ENCODE measurements at places on chromosomes 4 and X. TPM values are rescaled to one million over a fixed set of nuclear protein-coding genes. Genes with fewer than 3 reads are reported as not detected.

Gene VCX3A
- not detected for polyA plus RNA-seq

- no peak for DNase-seq
Measured at GRCh38 chrX:716136-716535, 85.5 kb downstream of the SHOX start.

DNA sequence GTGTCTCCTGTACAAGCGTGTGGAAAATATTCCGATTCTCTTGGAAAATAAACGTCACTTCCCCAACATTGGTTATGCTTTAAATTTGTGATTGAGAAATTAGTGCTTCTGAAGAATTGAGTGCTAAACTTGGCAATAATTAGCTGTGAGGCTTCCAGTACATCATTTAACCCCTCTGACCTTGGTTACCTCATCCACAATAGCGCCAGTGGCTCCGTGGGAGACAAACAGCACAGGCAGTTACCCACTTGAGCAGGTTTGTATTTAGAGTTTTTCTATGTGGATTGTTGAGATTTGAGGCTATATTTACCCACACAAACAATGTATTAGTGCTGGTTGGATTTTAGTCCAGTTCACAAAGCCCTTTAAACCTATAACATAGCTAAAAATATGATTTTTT lies 476.5 kb downstream of the NKX6-1 start:
- DNase-seq: no peak

- DNase-seq: no peak
Measured at GRCh38 chr4:89299153-89299791, 8.3 kb downstream of the GPRIN3 start.

DNA sequence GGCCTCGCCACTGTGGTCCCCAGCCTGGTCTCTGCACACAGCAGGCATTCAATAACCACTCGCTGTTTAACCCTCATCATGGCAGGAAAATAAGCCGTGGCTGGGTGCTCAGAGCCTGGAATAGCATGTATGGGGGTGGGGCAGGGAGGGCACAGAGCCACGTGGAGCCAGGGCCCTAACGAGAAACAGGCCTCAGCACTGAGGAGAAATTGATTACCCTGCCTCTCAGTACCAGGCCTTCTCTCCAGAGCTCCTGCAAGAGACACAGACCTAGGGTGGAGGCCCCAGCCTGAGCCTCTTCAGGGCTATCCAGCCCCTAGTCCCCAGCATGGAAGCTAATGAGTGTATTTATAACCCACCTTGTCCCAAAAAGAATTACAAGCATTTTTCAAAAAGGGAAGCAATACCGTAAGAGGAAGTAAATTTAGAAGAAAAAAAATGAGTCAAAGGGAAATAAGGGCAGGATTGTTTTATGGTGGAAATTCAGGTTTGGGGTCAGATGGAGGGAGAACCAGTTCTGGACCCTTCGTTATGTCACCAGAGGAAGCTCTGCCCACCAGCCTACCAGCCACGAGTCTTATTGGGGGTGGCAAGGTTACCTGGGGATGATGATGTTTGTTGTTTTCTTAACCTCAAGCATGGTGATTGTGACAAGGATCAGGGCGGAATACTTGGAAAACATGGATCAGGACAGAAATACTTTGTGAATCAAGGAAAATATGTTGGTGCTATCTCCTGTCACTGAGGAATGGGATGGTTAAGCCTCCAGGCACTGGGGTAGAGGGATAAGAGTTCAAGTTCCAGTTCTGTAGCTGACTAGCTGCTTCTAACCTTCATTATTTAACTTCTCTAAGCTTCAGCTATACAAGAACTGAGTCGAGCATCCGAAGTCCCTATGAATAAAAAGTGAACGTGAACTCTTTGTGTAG lies 101.9 kb upstream of the RBPJ start:
- DNase-seq: no peak

DNA sequence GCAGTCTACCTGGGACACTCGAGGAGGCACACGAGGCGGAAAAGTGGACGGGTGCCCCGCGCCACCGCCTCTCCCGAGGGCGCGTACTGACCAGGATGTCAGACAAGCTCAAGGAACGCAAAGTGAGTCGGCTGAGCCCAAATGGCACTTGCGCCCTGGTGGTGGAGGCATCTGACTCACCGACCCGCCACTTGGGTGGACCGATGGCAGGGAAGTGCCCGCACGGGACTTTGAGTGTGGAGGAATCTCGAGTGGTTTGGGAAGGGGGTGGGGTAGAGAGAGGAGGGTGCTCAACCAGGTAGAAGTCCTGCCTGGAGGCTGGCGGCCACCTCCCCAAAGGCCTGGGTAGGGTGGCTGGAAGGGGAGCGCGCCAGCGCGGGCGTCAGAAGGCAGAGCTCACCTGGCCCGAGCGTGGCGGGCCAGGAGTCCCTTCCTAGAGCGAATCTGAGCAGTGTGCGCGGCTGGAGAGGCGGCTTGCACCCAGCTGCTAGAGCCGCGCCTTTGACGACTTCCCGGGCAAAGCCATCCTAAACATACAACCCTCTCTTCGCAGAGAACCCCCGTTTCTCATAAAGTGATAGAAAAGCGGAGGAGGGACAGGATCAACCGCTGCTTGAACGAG lies 655 bp downstream of the HELT start:
- peak; percentile 24 for DNase-seq

GRCh38 chr4:138103597-138104283 lies 138.4 kb downstream of the SLC7A11 start:
- DNase-seq: no peak

Data from muscle of back (tissue), 13 donors.